ENCODE measurements at places on chromosomes 12 and 14. TPM values are rescaled to one million over a fixed set of nuclear protein-coding genes. Genes with fewer than 3 reads are reported as not detected.
A peak's percentile ranks its signal among the peaks of the same experiment; 100 is the strongest.

- no peaks in the 10 kb centered on the region for H3K27me3 ChIP-seq
- no peak for DNase-seq
- H3K27ac ChIP-seq: no peak overlapping the region
- H3K36me3 ChIP-seq: no peaks in the 10 kb centered on the region
Observed at GRCh38 chr14:102691763-102692162, 85.5 kb upstream of the TRAF3 start.

- H3K27ac ChIP-seq: no peak overlapping the region
- no peak overlapping the region for H3K4me3 ChIP-seq
- peaks cover 3% of the 10 kb centered on the region for H3K27me3 ChIP-seq
- H3K36me3 ChIP-seq: no peaks in the 10 kb centered on the region
- no peaks in the 10 kb centered on the region for H3K4me1 ChIP-seq
- no peak for DNase-seq
Observed at GRCh38 chr12:52413202-52413601, 7.1 kb upstream of the KRT82 start.

DNA sequence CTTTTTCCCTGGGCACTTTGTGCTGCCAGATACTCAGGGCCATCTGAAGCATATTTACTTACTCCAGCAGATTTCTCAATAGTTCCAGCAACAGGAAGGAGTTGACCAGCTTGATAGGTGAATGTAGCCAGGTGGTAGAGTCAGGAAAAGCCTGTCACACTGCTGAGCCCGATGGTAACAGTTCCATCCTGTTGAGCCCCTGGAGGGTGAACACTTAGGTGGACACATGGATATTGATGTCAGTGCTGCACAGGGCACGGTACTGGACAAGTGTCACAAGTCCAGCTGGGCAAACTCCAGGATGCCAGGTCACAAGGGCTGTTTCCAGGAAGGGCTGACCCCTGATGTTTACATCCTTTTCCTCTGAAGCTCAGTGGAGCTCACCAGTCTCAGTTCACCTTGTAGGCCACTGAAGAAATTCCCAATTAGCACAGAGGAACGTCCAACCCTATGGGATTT is 2.3 kb upstream of the SMOC1 start:
- peaks cover 37% of the 10 kb centered on the region for H3K27me3 ChIP-seq
- no peak for DNase-seq
- no peak overlapping the region for H3K27ac ChIP-seq
- H3K4me1 ChIP-seq: no peaks in the 10 kb centered on the region

DNA sequence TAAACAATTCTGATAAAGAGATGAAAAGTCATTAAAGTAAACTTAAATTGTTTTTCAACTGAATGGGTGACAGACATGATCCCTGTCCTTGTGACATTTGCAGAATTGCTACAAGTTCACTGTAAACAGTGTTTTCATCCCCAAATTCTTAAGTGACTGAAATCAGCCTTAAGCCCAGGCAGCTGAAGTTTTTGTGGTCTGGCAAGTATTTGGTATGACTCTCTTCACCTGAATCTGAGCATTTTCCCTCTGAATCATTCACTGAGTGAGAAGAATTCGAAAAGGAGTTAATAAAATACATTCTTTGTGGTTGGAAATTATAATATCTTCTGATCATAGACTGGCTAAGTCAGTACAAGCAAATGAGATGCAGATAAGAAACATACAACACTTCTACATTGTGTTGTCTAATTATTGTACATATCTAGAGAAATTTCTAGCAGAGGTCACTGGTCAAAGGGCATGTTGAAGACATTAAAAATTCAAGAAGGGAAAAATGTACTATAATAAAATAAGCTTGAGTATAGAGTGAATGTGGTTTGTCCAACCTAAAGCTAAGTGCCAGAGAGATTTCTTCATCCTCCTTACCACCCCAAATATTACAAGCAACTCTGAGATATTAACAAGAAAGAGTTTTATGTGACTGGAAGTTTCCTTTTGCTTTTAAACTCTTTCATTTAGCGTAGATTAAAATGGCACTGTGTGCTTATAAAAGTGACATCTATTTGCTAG is 177.8 kb upstream of the DIO2 start:
- no peak overlapping the region for H3K27ac ChIP-seq
- no peak for DNase-seq
- H3K36me3 ChIP-seq: no peaks in the 10 kb centered on the region
- no peaks in the 10 kb centered on the region for H3K4me1 ChIP-seq
- H3K27me3 ChIP-seq: no peaks in the 10 kb centered on the region

GRCh38 chr12:123223241-123223668 is 9.7 kb downstream of the MPHOSPH9 start:
- peak; percentile 82 for DNase-seq
- peaks cover 36% of the 10 kb centered on the region for H3K4me1 ChIP-seq
- peak overlapping the region; percentile 62 for H3K4me3 ChIP-seq
- H3K27me3 ChIP-seq: no peaks in the 10 kb centered on the region
- H3K27ac ChIP-seq: peak overlapping the region; percentile 93

GRCh38 chr12:68899251-68899771 is 33.7 kb downstream of the CPM start:
- no peak overlapping the region for H3K4me3 ChIP-seq
- no peak overlapping the region for H3K27ac ChIP-seq
- H3K27me3 ChIP-seq: peaks cover 13% of the 10 kb centered on the region
- H3K4me1 ChIP-seq: no peaks in the 10 kb centered on the region
- no peaks in the 10 kb centered on the region for H3K36me3 ChIP-seq

GRCh38 chr14:38127356-38127755 is 80.3 kb upstream of the SSTR1 start:
- no peak for DNase-seq
- H3K36me3 ChIP-seq: no peaks in the 10 kb centered on the region
- no peaks in the 10 kb centered on the region for H3K27me3 ChIP-seq
- H3K4me1 ChIP-seq: peaks cover 17% of the 10 kb centered on the region
- no peak overlapping the region for H3K27ac ChIP-seq
- H3K4me3 ChIP-seq: no peak overlapping the region

DNA sequence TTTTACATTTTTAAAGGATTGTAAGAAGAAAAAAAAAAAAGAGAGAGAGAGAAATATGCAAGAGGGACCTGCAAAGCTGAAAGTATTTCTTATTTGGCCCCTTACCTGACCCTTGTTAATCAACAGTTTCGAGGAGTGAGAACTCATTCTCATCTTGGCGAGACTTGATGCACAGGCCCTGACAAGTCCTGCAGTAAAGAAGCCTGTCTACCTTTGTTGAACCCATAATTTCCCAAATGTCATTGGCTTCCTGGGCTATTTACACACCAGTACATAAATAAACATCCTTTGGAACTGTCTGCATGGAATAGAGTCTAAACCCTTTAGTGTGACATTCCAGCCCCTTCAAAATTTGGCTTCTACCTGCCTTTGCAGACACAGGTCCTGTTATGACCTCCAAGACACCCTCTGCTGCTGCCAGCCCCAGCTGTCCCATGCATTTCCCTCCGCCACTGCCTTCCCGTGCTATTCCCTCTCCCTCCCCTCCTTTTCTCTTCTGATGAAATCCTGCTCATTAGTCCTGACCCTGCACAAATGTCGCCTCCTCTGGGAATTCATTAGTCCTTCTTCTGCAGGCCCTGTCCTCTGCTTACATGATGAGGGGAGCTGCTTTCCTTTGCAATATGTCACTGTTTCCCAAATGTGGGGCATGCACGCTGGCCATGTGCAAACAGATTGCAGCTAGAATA is 35.1 kb downstream of the MYL2 start:
- no peaks in the 10 kb centered on the region for H3K36me3 ChIP-seq
- no peaks in the 10 kb centered on the region for H3K27me3 ChIP-seq
- DNase-seq: no peak

DNA sequence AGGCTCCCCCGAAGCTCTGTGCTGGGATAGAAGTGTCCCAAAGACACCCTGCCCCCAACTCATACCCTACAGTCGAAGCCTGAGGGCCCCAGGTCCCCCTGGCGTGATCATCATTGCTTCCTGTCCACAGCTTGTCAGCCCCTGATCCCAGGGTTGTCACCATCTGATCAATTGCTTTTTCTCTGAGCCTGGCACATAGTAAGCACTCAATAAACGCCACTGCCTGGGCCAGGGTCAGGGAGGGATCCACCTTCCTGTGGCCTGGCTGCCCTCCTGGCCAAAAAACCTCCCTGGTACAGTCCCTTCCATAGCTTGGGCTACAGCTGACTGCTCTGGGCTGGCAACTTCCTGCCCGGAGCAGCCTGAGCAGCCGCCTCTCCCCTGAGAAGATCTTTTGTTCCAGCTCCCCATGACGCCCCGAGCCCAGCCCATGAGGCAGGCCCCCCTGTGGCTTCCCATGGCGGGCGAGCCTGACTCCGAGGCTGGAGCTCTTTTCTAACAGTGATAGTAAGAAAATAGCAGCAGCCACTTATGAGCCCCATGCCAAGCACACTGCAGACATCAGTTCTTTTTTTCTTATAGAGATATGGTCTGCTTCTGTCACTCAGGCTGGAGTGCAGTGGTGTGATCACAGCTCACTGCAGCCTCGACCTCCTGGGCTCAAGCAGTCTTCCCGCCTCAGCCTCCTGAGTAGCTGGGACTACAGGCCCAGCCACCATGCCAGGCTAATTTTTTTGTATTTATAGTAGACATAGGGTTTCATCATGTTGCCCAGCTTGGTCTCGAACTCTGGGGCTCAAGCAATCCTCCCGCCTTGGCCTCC is 6.5 kb downstream of the SH2B3 start:
- peaks cover 75% of the 10 kb centered on the region for H3K4me1 ChIP-seq
- H3K27ac ChIP-seq: peak overlapping the region; percentile 80
- peak overlapping the region; percentile 40 for H3K4me3 ChIP-seq
- H3K36me3 ChIP-seq: peaks cover 53% of the 10 kb centered on the region

Gene HOXC12
- total RNA-seq: not detected

Gene KMT2D
- 57.5 TPM for total RNA-seq

Gene FRMD6
- 2.7 TPM for total RNA-seq

Gene MUCL1
- total RNA-seq: not detected

Gene TPPP2
- not detected for total RNA-seq

Gene OAS1
- total RNA-seq: 22.7 TPM

All from activated CD8-positive, alpha-beta T cell treated with anti-CD3 and anti-CD28 coated beads for 36 hours (primary cell).